ENCODE measurements at places on chromosomes 6 and 20.

DNA sequence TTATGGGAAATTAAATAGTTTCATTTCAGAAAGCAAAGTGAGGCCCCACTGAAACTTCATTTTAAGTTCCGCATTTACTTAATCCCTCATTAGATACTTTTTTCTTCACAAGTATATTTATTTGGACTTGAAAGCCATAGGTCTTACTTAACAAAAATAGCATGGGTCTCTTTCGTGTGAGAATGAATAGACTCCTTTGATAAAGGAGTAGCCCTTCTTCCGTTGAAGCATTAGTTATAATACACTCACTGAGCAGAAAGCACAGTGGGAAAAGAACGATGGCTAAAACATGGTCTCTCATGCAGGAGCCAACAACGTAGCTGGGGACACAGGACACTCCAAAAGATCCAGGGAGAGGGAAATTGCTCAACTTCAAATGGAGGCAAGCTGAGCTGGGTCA is 130.4 kb downstream of the SLC23A2 start:
- DNase-seq = no peak

- no peak for DNase-seq
Measured at GRCh38 chr20:44970243-44970757, 4.0 kb downstream of the STK4 start.

DNA sequence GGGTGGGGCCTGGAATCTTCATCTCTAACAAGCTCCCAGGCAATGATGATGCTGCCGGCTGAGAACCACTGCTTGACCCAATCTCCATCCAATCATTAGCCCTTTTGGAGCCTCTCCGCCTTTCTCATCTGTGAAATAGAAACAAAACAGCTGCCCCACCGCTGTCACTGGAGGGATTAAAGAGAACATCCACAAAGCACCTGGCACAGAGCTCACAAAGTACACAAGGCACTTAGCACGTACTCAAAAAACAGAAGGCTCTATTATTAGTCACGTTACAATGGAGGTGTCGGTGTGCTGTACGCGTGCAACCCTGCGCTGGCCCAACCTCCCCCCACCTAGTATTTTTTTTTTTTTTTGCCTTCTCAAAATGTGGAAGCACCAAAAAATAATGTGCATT is 213.5 kb upstream of the ARID1B start:
- peak; percentile 55 for DNase-seq

DNA sequence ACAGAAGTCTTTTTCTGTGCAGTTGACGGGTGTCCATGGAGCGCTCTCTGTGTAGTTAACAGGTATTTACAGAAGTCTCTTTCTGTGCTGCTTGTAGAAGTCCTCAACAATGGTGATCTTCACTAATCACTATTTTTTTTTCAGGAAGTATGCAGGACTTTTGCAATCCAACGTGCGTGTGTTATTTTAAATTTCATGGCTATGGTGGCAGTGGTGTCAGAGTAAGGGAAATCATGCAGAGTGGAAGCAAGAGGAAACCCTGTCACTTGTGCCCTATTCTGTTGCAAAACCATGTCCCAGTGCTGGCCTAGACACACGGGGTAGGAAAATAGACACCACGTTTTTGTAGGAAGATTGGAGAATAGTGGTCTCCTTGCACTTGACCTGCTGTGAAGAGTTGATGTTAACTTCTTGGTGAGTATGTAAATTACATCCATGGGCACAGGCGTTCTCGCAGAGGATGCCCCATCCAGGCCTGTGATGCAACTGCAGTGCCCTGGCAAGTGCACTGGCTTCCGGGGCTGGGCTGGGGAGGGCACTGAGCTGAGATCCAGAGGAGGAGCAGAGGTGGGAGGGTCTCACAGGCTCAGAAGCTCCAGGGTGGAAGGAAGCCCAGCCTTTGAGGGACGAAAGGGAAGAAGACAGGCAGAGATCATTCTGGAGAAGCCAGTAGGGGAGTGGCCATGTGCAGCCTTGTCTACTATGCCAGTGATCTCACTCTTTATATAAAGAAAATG is 146.5 kb downstream of the SYCP2 start:
- no peak for DNase-seq

- DNase-seq = no peak
Measured at GRCh38 chr20:17650301-17651128, 31.5 kb downstream of the RRBP1 start.

- DNase-seq = peak; percentile 54
Measured at GRCh38 chr6:158131926-158132325, 36.1 kb downstream of the SERAC1 start.

GRCh38 chr6:45299096-45299581 is 29.0 kb upstream of the RUNX2 start:
- no peak for DNase-seq

DNA sequence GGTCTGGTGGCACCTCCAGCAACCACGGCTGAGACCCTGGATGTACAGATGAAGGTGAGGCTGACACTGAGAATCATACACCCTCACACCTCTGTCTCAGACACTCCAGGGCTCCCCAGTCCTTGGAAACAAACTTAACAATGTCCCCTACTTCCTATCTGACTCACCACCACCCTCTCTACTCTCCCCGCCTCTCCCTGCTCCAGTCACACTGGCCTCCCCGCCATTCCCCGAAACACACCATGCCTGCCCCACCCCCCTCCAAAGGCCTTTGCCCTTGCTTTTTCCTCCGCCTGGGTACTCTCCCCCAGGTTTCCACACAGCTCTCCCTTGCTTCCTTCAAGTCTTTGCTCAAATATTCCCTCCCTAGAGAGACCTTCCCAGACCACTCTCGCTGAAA is 16.3 kb downstream of the BPI start:
- DNase-seq = no peak

DNA sequence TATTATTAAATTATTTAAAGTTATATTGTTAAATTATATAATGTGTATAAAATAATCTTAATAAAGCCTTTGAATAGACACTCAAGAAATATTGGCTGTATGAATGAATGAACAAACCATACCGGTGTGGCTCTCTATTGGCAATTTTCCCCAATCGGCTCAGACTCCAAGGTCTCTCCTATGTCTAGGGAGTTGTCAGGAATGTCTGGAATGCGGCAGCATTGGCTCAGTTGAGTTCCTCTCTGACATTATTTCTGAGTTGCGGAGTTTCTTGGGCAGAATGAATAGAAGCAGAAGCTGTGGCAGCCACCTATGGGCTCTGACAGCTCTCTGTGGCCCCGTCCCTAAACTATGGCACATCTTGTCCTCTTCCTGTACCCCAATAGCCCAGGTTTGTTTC is 111.0 kb downstream of the SOBP start:
- peak; percentile 75 for DNase-seq

- DNase-seq = no peak
Measured at GRCh38 chr6:27241443-27241842, 6.1 kb upstream of the PRSS16 start.

- DNase-seq = no peak
Measured at GRCh38 chr20:37342231-37343177, 3.4 kb upstream of the SRC start.

DNA sequence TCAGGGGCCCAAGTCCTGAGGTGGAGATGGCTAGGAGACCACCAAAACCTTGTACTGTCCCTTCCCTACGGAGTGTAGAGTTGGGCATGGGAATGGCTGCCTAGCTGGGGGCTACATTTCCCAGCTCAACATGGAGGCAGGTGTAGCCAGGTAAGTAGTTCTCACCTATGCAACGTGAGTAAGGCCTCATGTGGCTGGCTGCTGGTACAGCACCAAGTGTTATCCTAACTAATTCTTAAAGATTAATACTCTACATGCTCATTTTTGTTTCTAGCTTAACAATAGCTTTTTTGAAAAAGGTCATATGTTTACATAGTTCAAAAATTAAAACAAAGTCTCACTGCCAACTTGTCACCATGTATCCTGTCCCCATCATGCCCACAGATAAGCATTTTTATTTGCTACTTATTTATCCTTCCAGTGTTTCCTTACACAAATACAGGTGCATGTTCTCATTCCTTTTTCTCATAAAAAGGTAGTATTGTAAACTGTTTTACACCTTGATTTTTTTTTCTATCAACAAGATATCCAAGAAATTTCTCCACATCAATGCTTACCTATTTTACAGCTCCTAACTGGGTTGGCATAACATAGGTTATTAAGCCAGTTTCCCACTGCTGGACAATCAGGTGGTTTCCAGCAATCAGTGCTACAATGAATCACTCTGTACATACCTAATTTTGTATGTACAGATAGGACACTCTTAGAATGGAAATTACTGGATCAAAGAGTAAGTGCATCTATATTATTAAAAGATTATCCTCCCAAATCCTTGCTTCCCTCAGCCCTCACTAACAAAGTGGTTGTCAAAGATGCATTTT is 25.5 kb downstream of the ABHD12 start:
- DNase-seq = no peak

DNA sequence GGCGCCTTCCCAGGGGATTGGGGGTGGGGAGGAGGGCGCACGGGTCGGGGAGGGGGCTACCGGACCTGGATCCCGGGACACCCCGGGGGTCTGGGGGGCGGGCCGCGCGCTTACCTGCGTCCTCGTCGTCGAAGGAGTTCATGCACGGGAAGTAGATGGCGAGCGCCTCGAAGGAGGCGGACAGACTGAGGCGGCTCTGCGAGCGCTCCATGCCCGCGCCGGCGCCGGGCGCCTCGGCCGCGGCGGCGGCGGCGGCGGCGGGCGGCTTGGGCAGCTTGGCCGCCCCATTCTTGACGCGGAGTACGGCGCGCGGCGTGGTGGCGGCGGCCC is 320 bp downstream of the RIMS4 start:
- DNase-seq = no peak

- peak; percentile 69 for DNase-seq
Measured at GRCh38 chr6:95091823-95092436, 485.4 kb upstream of the MANEA start.

GRCh38 chr6:71403422-71404134 is 115.0 kb downstream of the OGFRL1 start:
- no peak for DNase-seq

DNA sequence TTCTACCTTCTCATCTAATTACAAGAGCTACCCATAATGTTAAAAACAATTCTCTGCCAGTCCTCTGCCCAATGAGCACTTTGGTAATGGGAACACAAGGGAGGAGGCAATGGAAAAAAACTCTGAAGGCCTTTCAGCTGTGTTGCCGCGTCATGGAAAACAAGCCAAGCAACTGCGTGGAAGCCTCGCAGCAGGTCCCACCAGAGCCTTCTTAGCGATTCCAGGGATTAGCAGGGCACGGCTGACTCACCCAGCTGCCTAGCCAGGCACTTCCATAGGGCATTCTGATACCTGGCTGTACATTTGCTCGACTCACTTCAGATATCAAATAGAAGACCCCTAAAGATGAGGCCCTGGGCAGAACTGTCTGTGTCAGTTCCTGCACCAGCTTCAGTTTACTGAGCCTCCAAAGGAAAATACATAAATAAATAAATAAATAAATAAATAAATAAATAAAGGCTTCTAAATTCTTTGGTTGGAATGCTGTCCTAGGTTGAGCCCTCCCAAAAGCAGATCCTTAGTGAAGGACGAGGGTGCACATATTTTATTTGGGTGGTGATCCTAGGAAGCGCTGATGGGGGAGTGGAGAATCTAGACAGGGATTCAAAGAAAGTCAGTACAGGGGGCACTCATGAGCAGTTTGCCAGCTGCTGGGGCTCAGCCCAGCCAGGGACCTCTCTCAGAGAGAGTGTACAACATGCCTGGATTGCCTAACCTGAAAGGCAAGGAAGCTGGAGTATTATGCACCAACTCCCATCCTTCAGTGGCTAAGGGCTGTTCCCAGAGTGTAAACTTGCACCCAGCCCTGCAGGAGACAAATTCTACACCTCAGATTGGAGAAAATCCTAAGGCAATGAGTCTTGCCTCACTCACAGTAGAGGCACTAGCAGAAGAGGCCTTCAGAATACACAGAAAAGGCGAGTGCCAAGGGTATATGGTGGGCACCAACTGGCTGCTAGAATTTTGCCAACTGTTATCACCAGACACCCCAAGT is 18.2 kb downstream of the SNAP25 start:
- DNase-seq = peak; percentile 54

DNA sequence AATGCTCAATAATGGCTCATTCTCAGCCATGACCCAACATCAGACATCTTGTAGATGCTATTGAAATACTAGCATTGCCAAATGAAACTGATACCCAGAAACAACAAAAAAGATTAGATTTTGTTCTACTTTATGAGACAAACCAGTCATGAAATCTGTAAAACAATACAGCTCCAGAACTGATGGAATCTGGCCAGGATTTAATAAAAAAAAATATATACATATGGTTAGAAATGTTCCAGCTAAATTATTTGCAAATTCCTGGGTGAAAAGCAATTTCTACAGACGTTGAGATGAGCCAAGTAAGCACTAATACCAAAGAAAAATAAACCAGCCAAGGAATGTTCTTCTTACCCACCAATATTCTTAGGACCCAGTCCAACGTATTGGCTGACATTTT is 201.3 kb downstream of the EPHA7 start:
- DNase-seq = peak; percentile 38

DNA sequence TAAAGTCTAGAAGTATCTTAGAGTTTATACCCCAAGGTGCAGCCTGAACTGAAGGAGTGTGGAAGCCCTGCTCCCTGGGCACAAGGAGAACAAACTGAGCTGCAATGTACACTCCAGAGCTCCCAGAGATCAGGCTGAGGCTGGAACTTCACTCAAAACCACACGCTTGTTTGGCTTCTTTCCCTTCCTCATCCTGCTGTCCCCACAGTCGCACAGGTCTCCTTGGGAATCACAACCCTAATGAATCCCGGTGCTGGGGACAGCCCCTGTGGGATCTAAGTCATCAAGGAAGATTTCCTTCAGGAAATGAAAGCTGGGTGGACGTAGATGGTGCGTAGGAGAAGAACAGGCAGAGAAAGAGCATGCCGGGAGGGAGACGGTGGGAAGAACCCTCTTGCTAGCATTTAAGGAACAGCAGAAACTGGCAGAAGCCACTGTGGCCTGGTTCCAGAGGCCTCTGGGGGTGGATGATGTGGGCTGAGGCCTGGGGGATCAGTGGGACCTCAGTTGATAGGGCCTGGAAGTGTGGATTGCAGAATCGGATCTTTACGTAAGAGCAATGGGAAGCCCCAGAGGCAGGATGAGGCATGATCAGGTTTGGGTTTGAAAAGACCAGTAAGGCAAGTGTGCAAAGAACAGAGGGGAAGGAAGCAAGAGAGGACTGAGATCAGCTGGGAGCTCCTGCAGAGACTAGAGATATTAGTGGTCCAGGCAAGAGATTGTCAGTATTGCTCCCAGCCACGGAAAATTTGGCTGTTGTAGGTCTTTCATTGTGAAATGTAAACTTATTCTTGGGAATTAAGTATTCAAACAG is 21.4 kb downstream of the CYP24A1 start:
- no peak for DNase-seq

GRCh38 chr6:81891874-81892273 is 139.4 kb upstream of the TENT5A start:
- no peak for DNase-seq

DNA sequence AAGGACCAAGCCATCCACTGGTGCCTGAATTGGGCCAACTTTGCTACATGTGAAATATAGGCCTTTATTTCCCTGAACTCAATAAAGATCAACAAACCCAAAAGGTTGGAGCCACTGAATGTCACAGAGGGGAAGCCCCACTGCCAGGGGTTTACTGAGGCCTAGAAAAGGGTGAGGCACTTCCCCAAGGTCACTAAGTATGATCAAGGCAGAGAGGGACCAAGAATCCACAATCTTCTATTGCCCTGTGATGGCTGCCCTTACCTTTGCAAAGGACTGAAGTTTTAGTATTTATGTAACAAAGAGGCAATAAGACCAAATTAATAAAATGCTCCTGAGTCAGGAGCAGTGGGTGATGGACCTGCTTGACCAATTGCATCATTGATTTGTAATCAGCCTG is 18.0 kb downstream of the TREM1 start:
- DNase-seq = no peak

GRCh38 chr6:95364016-95364604 is 213.2 kb upstream of the MANEA start:
- DNase-seq = peak; percentile 8
